Right atrium auricular region (tissue), 2 donors: ENCODE measurements at places on chromosomes 1 and 21.

DNA sequence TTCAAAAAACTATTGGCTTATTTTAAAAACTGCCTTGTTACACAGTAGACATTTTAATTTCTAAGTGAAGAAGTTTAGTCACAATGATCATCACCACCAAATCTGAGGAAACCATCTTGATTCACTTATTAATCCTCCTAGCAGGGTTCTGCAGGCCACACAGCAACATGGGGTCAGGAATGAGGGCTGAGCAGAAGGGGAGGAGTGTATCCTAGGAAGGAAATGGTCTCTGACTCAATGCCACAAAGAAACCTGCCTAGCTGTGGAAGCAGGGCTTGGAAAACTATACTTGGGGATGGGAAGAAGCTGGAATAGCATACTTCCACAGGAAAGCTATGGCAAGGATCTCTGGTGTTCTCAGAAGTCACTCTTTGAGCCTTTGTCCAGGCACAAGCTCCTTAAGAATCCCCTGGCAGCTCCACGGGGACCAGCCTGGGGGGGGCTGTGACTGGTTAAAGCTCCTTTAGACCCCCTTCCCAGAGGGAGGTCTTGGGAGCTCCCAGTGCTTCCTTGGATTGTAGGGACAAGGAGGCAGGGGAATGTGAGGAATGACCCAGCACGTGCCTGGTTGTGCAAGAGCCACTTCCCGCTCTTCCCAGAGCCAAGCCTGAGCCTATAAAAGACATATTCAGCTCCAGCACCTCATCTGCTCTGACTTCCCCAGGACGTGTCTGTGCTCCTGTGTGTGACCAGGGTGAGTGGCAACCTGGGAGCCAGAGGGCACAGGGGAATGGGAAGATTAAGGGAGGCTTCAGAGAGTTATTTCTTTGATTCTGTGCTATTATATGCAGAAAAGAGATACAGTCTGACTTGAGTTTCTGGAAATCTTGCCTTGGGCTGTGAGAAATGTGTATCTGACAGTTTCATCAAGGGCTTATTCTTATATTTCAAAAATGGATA lies at the start of gene LCE2A:
LCE2A (plus strand) TSS at position 645 of the 900 bp plus-strand sequence. CDS start 557 bp downstream, outside the sequence.
- DNase-seq, result no peak

DNA sequence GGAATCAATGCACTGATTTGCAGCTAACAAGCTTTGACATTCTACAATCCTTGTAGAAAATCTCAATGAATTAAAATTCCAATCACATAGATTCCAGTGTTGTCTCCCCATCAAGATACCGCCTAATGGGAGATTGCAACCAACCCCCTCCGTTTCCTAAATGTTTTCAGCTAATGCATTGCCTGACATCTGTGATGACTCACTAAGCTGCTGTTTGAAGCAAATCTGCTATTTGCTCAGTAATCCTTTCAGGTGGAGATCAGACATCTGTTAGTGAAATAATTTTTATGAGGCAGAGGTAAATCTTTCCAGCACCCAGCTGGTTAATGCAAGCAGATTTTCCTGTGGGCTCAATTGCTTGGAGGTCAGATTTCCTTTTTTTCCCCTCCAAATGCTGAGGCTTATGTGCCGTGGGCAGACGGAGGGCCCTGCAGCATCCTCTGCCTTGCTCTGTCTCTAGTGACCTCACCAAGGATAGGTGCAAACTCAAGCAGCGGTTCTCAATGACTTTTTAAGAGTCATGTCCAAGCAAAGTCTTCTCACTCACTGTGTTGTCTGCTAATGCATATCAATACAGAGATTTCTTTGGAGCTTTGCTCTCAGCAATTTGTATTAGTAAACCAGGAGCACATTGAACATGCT lies 91.1 kb upstream of the RAB3GAP2 start:
- DNase-seq, result no peak

GRCh38 chr1:231844986-231845502 lies 218.5 kb downstream of the DISC1 start:
- DNase-seq, result no peak

DNA sequence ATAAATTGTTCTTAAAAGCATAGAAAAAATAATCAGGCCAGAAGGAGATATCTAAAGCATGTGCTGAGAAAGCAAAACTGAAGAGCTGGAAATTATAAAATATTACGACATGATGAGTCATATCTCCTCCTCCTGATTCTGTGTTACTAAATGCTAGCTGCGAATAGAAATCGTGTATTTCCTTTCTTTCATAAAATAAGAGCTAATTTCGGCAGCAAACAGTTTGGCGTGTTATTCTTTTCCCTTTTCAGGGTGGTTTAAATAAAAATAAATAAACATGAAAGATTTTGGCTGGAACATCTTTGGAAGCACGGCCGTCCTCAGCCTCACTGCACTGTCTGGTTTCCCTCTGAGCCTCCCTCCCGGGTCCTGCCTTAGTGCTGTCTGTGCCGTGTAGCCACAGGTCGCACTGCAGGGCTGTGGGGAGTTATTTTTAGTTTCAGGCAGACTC lies 56.0 kb downstream of the ADARB1 start:
- DNase-seq, result no peak

GRCh38 chr21:45630066-45630694 lies 13.3 kb upstream of the PCBP3 start:
- DNase-seq, result no peak
